ENCODE measurements at places on chromosomes 11 and 22.

DNA sequence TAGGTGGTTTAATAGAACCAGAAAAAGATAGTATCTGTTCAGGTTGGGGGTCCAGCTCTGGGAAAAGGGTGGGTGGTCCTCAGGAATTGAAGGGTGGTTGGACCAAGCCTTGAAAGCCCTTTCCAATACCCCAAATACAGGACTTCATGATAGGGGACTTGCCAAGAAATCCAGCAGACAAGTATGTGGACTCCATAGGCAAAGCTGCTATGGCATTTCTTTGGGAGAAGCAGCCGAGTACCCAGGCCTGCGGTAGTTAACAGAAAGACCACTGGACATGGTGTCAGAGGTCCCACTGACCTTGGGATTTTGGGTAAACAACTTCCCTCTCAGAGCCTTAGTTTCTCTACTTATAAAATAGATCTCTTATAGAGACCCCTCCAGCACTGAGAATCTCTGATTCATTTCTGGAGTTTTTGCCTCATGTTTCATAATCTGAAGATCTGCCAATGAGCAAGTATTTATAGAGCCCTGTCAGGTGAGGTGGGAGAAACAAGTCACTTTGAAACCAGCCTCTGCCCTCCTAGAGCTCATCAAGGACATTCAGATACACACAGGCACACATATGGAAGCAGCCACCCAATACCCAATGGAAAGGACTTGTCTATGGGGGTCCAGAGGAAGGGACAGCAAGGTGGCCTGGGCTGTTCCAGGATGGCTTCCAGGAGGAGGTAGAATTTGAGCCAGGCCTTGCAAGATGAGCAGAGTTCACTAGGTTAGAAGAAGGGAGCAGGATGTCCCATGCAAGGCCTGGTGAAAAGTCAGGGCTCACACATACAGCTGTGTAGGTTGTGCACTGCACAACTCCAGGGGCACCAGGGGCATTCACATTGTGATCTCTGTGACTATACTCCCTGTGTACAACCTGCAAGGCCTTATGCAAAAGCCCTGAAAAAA is 31.0 kb upstream of the ACCSL start:
- DNase-seq, result no peak

- no peak for DNase-seq
Measured at GRCh38 chr11:76251576-76251975, 45.3 kb upstream of the WNT11 start.

GRCh38 chr11:126440792-126441514 is 85.5 kb downstream of the ST3GAL4 start:
- DNase-seq, result peak; percentile 60

DNA sequence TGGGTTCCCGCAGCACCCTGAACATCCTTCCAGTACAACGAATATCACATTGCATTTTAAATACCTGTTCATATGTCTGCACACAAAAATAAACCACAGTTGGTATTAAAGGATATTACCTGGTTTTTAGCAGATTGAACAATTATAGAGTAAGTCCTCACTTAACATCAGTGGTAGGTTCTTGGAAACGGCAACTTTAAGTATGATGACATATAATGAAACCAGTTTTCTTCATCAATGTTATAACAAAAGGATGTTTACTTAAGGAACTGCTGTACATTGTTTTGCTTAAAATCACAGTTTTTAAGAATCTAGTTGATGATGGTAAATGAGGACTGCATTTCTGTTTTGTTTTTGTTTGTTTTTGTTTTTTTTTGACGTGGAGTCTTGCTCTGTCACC is 28.0 kb downstream of the TRIM66 start:
- DNase-seq, result no peak

DNA sequence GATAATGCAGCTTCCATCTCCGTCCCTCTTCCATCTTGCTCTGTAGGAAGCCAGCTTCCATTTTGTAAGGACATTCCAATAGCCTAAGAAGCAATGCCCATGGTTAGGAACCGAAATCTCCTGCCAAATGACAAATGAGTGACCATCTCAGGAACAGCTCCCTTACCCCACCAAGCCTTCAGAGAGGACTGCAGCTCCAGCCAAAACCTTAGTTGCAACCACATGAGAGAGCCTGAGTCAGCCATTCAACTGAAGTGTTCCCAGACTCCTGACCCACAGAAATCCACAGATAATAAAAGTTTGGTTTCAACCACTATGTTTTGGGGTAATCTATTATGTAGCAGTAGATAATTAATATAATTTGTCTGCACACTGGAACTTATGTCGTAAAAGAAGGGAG is 51.7 kb upstream of the LDLRAD3 start:
- DNase-seq, result no peak

- DNase-seq, result no peak
Measured at GRCh38 chr11:122897606-122898210, 15.1 kb downstream of the JHY start.

GRCh38 chr11:123654566-123655081 is at the start of gene SCN3B:
Gene SCN3B (minus strand): TSS chr11:123654624. CDS start chr11:123653801, 823 bp downstream.
- DNase-seq, result no peak

DNA sequence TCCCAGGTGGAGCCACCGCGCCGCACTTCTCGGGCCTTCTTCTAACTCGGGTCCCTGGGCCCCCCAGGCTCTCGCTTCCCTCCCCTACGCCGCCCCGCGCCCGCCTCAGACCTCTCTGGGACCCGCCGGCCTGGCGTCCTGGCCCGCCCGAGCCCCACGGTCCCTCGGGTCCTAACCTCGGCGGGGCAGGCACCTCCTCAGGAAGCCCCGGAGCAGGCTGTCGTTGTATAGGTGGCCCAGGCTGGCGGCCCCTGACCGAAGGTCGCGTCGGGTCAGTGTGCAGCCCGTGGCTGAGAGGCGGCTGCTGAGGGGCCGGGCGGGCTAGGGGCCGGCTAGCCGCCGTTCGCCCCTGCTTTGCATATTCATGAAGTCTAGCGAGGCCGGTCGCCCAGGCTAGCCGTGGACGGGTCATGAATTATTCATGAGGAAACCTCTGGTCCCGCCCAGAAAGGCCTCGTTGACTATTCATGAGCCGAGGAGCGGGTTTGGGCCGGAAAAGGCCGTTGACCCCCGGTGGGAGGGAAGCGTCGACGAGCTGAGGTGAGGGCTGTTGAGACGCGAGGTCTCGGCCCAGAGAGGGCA is at the start of gene HORMAD2:
TSS of gene HORMAD2 (plus strand) at position 513 of the 582 bp plus-strand sequence. CDS start 13,489 bp downstream, outside the sequence.
- DNase-seq, result no peak

DNA sequence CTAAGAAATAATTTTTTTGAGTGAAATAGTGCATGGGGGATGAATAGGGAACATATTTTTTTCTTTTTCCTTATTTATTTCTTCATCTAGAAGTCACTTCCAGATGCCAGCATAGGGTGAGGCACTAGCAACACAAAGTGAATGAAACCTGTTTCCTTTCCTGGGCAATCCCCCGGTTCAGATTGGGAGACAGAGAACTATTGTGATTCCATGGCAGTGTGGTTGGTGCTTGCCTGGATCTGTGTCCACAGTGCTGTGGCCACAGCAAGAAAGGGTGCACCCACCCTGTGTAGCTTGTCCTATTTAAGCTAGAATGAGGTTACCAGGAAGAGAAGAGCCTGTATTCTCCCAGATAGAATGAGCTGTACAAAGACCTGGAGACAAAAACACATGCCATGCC is 57.6 kb downstream of the SLC5A1 start:
- DNase-seq, result no peak

- no peak for DNase-seq
Measured at GRCh38 chr22:27472975-27473374, 328.6 kb downstream of the MN1 start.

DNA sequence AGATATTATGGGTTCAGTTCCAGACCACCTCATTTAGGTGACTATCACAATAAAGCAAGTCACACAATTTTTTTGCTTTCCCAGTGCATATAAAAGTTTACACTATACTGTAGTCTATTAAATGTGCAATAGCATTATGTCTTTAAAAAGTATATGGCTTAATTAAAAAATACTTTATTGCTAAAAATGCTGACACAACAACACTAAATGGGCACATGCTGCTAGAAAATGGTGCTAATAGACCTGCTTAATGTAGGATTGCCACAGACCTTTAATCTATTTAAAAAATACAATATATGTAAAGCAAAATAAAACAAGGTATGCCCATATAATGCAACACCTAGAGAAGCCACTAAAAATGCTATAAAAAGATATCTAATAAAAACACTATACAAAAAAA is 27.1 kb upstream of the OR5AK2 start:
- DNase-seq, result no peak

GRCh38 chr11:42407341-42407740 is 904.5 kb upstream of the API5 start:
- DNase-seq, result no peak

- no peak for DNase-seq
Measured at GRCh38 chr11:30567120-30567519, 19.0 kb downstream of the MPPED2 start.

DNA sequence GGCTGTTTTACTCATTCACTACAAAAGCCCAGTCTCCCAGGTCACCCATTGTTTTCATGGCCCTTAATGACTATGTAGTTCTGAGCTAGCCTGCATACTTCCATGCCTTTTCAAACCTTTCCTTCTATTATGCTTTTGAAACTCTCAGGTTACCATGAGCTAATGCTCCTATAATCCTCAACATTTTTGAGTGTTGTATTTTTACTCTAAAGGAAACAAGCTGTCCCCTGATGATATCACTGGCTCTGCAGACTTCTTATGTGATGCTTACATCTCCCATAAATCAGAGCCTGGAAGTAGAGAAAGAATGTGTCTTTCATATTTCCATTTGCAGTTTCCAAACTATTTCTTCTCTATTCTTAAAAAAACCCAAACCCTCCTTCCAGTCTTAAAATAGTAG is 159.0 kb upstream of the RAG2 start:
- DNase-seq, result no peak

DNA sequence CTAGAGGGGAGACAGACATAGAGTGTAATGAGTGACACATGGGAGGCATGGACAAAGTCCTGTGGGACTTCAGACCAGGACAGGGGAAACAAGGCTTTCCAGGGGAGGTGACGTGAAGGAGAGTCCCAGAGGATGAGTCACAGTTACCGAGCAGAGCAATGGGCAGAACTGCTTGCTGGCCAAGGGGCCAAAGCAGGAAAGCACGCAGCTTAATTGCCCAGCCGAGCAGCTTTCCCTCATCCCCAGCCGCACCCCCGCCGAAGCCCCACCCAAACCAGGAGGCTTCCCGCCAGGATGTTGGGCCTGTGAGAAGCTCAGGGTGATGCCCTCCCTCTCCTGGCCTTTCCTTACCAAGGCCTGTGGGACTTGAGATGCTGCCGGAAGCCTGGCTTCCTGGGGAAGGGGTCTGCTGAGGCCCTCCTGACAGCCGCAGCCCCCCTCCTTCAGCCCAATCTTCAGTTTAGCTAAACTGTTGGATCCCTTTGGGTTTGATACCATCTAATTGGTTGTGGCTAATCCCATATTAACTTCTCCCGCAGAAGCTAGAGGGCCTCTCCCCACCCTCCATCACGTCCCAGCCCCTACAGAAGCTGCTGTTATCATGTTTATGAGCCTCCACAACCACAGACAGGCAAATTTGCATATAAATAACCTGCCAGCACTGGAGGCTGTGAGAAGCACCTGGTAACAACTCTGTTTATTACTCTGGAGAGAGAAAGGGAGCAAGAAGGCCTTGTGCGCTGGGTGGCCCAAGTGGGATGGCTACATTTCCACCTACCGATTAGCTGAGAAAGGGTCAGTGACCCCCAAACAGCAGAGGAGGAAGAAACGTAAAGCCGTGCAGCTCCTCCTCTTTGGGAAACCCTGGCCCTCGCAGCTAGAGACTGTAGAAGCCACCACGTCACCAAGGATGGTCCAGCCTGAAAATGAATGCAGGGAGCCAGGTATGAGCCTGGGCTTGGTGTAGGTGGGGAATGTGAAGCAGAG is 80.0 kb downstream of the TRIM29 start:
- no peak for DNase-seq

DNA sequence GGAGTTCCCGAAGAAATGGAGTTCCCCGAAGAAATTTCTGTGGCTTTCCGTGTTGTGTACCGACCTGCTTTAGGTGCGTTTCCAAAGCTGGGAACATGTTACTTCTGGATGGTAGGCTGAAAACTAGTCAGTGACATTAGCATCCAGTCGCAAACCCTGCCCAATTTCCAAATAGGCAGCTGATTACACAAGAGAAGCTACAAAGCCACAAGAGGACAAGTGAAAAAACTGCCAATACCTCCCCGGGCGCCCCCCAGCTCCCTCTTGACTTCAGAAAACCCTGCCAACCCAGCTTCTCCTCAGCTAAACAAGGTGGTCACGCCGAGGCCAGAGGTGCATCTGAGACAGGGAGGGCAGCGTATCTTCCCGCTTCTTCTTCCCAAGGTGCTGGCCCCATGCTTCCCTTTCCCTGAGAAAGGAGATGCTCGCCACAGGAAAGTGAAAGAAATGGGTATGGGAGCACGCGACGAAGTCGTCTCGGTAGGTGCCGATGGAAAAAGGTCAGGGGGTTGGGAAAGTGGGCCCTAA is 551 bp downstream of the AGBL2 start:
- DNase-seq, result no peak

DNA sequence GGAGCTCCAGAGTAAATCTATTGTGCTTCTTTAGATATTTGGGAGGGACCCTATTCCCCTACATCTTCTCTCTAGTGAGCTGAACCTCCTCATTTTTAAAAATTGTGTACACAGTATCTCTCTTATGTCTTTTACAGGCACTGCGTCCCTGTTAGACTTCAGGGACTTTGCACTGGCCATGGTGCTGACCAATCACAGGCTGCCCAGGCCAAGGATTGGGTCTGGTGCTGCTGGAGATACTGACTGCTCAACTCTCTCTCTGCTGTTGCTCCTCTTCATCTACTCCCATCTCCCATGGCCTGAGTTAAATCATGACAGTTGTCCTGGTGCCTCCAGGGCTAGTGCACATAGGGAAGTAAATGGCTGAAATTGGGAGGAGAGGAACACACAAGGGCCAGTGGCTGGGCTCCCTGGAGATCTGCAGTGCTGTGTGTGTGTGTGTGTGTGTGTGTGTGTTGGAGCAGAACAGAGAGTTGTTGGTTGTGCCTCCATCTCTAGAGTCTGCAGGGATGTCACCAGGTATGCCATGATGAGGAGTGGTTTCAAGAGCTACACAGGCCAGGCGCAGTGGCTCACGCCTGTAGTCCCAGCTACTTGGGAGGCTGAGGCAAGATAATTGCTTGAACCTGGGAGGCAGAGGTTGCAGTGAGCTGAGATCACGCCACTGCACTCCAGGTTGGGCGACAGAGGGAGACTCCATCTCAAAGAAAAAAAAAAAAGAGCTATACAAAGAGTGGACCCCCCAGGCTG is 155.3 kb downstream of the ST3GAL4 start:
- no peak for DNase-seq

DNA sequence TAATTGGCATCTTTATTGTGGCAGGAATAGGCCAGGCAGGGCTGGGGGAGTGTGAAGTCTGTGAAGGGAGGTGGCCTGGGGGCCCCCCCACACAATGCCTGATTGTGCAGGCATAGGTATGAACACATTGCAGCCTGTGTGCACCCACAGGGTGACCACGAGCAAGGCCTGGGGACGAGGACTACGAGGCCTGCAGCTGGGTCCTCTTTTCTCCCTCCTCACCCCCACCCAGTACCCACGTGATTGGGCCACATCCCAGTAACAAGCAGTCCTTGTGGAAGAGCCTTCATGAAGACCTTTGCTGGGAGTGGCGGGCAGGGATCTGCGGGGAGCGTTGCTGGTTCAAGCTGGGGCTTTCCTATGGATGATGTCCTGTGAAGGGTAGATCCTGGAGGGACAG is 29.3 kb downstream of the ZBTB16 start:
- DNase-seq, result no peak

Measured in bone marrow (tissue), 2 donors.